Placental epithelial cell (primary cell): ENCODE measurements at places on chromosomes 7 and 10. TPM values are rescaled to one million over a fixed set of nuclear protein-coding genes. Genes with fewer than 3 reads are reported as not detected.

ADRB1 gene
- total RNA-seq: 0.11 TPM in 1 of 2 replicates, not detected in the other

DNAJB6 gene
- total RNA-seq: 53.4 and 110 TPM in 2 replicates

MYL10 gene
- total RNA-seq: not detected in 2 replicates

LIPF gene
- total RNA-seq: not detected in 2 replicates

LRIT1 gene
- under 0.01 TPM in 1 of 2 replicates, not detected in the other for total RNA-seq

SLC39A12 gene
- not detected in 2 replicates for total RNA-seq

ADCK2 gene
- total RNA-seq: 38.6 and 38.9 TPM in 2 replicates
